Adrenal gland (tissue), 19 donors: ENCODE measurements at places on chromosomes 3 and 15. TPM values are rescaled to one million over a fixed set of nuclear protein-coding genes. Genes with fewer than 3 reads are reported as not detected.

DNA sequence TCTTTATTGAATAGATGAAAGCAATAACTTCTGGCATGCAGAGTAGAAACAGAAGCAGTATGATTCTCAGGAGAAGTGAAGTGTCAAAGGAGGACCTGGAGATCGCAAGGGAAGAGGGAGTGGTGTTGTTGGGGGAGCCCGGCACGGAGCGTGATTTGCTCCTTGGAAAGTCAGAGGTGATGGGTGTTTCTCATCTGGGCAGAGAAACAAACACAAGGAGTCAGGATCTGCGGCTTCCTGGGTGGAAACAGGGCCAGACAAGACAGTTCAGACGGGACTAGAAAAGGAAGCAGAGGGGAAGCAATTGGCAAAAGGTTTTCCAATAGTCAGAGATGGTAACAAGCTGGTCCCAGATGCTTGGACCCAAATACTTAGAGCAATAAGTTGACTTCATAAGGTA lies 34.4 kb upstream of the CCDC80 start:
- no peak overlapping the region for H3K4me3 ChIP-seq
- DNase-seq, result no peak
- H3K27me3 ChIP-seq, result no peaks in the 10 kb centered on the region
- peaks cover 8% of the 10 kb centered on the region for H3K4me1 ChIP-seq
- H3K36me3 ChIP-seq, result no peaks in the 10 kb centered on the region

- H3K36me3 ChIP-seq, result no peaks in the 10 kb centered on the region
- no peaks in the 10 kb centered on the region for H3K27me3 ChIP-seq
- no peak overlapping the region for H3K4me3 ChIP-seq
- no peak for DNase-seq
- H3K27ac ChIP-seq, result no peak overlapping the region
- no peaks in the 10 kb centered on the region for H3K4me1 ChIP-seq
These were observed 420.1 kb downstream of the EDEM1 start for GRCh38 chr3:5607581-5607980.

DNA sequence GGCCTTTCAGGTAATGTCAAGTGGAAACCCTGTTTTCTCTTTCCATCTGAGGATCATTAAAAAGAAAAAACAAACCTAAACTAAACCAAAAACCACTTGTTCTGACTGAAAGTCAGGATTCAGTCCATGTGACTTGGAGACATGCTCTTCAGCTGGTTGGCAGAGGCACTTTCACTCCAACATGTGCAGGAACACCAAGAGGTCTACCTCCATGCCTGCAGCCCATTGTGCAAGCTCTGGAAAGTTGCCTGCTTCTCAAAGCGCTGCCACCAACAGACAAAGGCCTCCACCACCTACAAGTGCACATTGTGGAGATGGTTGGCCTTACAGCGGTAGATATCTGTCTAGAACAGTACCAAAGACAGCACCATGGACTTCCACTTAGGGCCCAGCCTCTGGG lies 161.8 kb downstream of the LEKR1 start:
- no peak overlapping the region for H3K4me3 ChIP-seq
- H3K27me3 ChIP-seq, result no peaks in the 10 kb centered on the region
- no peak overlapping the region for H3K27ac ChIP-seq
- H3K36me3 ChIP-seq, result no peaks in the 10 kb centered on the region

GRCh38 chr3:50372349-50372748 lies 13.0 kb upstream of the TMEM115 start:
- no peak for DNase-seq
- H3K36me3 ChIP-seq, result no peaks in the 10 kb centered on the region
- H3K27ac ChIP-seq, result no peak overlapping the region
- no peaks in the 10 kb centered on the region for H3K4me1 ChIP-seq
- H3K27me3 ChIP-seq, result no peaks in the 10 kb centered on the region

- peaks cover 13% of the 10 kb centered on the region for H3K4me1 ChIP-seq
- H3K27ac ChIP-seq, result peak within 1 kb of the TSS; percentile 89
- no peaks in the 10 kb centered on the region for H3K27me3 ChIP-seq
- no peaks in the 10 kb centered on the region for H3K36me3 ChIP-seq
- peak within 1 kb of the TSS; percentile 95 for H3K4me3 ChIP-seq
These were observed at the start of the genes OSBPL10 and ZNF860 for GRCh38 chr3:31981206-31982181. TSS of gene OSBPL10 (minus strand) at chr3:31981262. CDS start at chr3:31981179, 83 bp downstream. TSS of gene ZNF860 (plus strand) at chr3:31981750. CDS start at chr3:31989080, 7,330 bp downstream.

DNA sequence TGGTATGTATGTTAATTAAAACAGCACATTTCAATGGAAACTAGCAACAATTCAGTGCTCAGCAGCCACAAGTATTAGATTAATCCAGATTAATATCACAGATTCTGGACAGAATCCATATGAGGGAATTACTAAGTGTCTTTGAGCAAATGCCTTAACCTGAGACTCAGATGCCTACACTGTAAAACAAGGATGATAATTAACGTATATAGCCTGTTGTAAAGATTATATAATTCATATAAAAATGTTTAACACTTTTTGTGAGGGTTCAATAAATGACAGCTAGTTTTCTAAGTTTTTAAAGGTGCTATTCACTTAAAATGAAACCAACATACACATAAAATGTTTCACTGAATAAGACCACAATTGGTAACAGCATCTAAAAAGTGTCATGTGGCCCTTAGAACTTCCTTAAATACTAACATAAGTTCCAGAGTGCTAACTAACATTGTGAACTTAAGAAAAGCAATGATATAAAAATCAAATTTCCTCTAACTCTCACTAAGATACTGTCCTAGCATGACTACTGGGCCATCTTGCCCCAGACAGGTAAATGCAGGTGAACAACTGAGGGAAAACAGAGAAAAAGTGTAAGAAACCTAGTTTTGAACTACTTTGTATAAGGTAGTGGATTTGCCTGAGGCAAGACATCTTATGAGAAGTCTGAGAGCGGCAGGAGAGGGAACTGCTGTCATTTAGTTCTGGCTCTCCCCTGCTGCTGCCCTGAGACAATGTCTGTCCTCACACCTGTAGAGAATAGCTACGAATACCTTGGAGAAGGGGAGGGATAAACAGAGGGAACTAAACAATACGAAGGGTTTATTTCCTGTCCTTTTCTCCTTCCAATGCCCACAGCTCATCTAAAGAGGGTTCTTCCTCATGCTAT lies 151.3 kb downstream of the ADAM10 start:
- H3K36me3 ChIP-seq, result peaks cover 7% of the 10 kb centered on the region
- no peak overlapping the region for H3K4me3 ChIP-seq
- no peaks in the 10 kb centered on the region for H3K27me3 ChIP-seq
- H3K27ac ChIP-seq, result no peak overlapping the region
- DNase-seq, result no peak

- H3K27ac ChIP-seq, result no peak overlapping the region
- H3K36me3 ChIP-seq, result no peaks in the 10 kb centered on the region
- no peaks in the 10 kb centered on the region for H3K4me1 ChIP-seq
- no peak for DNase-seq
These were observed 633.7 kb downstream of the ZIC1 start for GRCh38 chr3:148042663-148043445.

DNA sequence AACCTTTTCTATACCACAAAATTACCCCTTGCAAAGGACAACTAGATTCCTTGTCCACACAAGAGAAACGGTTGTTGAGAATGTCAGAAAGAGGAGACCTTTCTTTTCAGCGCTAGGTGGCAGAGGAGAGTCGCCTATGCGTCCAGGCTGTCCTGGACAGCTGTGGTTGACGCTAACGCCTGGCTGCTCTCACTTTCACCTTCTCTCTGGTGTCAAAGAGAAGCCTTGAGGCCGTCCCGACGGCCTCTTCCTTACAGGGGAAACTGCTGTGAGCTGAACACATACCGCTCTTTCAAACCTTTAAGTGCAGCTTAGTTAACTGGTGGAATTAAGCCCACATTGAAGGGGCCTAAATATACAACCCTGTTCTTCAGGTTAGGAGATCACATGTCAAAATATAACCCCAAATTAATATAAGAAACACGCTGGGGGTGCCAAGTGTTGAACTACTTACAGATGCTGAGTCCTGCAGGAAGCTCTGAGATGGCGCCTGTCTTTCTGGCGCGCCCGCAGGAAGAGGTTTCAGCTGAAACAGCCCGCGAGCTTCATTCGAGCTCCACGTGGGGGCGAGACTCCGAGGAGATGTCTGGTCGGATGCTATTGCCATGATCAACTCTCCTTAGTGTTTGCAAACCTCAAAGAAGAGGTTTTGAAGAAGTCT lies 26.1 kb upstream of the KBTBD8 start:
- H3K4me1 ChIP-seq, result no peaks in the 10 kb centered on the region
- peak; percentile 79 for DNase-seq
- H3K27ac ChIP-seq, result peak overlapping the region; percentile 1
- H3K27me3 ChIP-seq, result no peaks in the 10 kb centered on the region

- peak overlapping the region; percentile 71 for H3K4me3 ChIP-seq
- H3K4me1 ChIP-seq, result peaks cover 20% of the 10 kb centered on the region
- H3K27me3 ChIP-seq, result no peaks in the 10 kb centered on the region
- H3K27ac ChIP-seq, result peak overlapping the region; percentile 89
These were observed 810 bp downstream of the PTPRG start for GRCh38 chr3:61562042-61562720.

DNA sequence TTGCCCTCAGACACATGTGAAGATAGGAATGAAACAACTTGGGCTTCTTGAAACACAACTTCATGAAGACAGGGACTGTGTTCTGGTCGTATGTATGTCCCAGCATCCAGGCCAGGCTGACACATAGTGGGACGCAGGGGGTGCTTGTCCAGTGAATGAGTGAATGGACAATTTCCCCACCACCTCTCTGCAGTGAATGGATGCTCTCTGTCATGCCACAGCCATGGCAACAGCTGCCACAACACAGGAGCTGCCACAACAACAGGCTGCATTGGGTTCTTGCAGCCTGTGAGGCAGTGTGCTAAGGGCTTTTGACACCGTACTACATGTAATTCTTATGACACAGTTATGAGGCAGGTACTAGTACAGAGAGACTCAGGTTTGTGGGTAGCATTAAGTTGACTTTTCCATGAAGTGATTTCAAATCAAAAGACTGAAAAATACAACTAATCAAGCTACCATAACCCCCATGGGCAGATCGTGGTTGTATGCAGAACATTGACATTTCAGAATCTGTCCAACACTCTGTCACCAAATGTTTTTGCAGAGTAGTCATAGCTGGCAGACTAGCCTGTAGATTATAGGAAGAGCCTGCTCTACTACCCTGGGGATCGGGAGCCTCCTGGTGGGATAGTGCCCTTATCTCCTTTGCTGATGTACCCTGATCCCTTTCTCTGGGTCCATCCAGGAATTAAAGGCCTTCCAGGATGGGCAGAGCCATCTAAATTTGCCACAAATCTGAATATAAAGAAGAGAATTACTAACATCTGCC lies 40.8 kb downstream of the CLSTN2 start:
- no peaks in the 10 kb centered on the region for H3K27me3 ChIP-seq
- no peak overlapping the region for H3K27ac ChIP-seq
- H3K4me3 ChIP-seq, result no peak overlapping the region

DNA sequence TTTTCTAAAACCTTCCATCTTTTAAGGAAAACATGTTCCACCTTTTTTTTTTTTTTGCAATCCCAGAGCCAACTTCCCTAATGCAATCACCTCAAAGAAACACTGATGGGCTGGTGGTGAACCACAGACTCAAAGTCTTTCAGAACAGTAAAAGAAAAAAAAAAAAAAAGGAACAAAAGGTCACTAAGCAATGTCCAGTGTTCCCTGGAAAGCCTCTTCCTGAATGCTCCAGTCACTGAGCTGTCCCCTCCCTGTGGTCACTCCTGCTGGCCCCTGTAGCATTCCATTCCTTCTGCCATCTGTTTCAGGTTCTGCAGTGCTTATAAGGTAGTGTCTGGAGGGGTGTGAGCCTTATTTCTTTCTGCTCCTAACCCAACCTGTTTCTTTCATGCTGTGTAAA lies 53.3 kb downstream of the AAGAB start:
- no peak overlapping the region for H3K27ac ChIP-seq
- H3K4me3 ChIP-seq, result no peak overlapping the region
- H3K4me1 ChIP-seq, result peaks cover 6% of the 10 kb centered on the region
- H3K27me3 ChIP-seq, result no peaks in the 10 kb centered on the region
- DNase-seq, result no peak

DNA sequence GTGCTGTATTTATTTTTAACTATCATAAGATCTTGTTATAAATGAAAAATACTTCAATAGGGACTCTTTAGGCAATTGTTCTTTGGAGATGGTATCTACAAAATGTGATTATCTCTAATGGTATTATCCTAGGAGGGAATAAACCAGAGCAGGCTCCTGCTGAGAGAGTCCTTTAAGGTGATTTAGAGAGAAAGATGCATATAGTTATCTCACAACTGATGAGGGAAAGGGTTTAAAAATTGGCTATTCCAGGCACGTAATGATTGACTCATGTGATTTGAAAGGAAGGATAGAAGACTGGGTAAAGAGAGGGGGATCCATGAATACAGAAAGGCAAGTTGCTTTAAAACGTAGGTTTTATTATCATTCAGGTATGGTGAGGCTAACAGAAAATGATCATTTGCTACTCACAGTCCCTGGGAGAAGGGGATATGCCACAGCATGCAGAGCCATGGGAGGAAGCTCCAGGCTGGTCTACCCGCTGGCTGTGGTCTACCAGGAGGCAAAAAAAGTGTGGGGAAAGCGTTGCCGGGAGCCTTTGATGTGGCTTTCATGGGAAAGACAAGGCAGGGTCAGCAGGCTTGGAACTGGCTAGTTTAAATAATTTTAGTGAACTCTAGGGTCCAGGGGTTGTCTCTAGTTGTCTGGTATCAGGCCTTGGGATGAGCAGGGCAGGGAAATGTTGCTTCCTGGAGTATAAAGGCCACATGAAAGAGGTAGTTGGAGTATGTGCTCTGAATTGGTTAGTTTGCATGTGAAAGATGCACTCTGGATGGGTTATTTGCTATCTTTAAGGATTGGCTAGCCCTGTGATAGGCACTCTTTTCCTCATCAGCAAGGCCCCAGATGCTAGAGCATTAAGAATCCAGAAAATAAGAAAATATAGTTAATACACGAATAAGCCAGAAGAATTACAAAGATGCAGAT lies 798.4 kb upstream of the GRM7 start:
- H3K4me3 ChIP-seq, result no peak overlapping the region
- H3K4me1 ChIP-seq, result no peaks in the 10 kb centered on the region
- no peaks in the 10 kb centered on the region for H3K27me3 ChIP-seq

- H3K27ac ChIP-seq, result no peak overlapping the region
- no peak for DNase-seq
- no peaks in the 10 kb centered on the region for H3K36me3 ChIP-seq
- no peaks in the 10 kb centered on the region for H3K4me1 ChIP-seq
- no peak overlapping the region for H3K4me3 ChIP-seq
These were observed 536.8 kb downstream of the CADM2 start for GRCh38 chr3:85495602-85496001.

GRCh38 chr3:46146548-46146947 lies 61.6 kb downstream of the CCR1 start:
- no peak overlapping the region for H3K27ac ChIP-seq

DNA sequence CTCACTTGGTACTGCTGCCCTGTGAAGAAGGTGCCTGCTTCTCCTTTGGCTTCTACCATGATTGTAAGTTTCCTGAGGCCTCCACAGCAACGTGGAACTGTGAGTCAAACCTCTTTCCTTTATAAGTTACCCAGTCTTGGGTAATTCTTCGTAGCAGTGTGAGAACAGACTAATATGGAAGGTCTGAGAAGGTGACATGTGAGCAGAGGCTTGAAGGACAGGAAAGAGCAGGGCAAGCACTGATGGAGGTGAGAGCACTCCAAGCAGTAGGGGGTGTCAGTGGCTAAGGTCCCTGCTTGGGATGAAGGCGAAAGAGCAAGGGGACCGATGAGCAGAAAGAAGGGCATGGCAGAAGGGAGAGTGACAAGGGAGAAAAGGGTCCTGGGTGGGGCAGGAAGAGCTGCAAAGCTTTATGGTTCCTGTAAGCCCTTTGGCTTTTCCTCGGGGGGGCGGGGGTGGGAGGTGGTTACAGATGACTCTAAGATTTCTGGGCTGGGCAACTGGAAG lies 3.5 kb downstream of the EIF4E3 start:
- no peaks in the 10 kb centered on the region for H3K27me3 ChIP-seq
- H3K4me3 ChIP-seq, result no peak overlapping the region
- peaks cover 7% of the 10 kb centered on the region for H3K4me1 ChIP-seq
- DNase-seq, result no peak

SAMD7 gene
- not detected for total RNA-seq

DNAJB11 gene
- total RNA-seq, result 28.2 TPM

GOLGA8R gene
- 4.0 TPM for total RNA-seq

SNTN gene
- not detected for total RNA-seq

PCOLCE2 gene
- 8.3 TPM for total RNA-seq

GATM gene
- 3.6 TPM for total RNA-seq

LTK gene
- total RNA-seq, result 2.3 TPM

ZBBX gene
- total RNA-seq, result not detected

FETUB gene
- total RNA-seq, result not detected
